ENCODE measurements at places on chromosomes 2 and 18.

- DNase-seq: no peak
Observed at GRCh38 chr18:3651266-3651665, 201.3 kb downstream of the TGIF1 start.

DNA sequence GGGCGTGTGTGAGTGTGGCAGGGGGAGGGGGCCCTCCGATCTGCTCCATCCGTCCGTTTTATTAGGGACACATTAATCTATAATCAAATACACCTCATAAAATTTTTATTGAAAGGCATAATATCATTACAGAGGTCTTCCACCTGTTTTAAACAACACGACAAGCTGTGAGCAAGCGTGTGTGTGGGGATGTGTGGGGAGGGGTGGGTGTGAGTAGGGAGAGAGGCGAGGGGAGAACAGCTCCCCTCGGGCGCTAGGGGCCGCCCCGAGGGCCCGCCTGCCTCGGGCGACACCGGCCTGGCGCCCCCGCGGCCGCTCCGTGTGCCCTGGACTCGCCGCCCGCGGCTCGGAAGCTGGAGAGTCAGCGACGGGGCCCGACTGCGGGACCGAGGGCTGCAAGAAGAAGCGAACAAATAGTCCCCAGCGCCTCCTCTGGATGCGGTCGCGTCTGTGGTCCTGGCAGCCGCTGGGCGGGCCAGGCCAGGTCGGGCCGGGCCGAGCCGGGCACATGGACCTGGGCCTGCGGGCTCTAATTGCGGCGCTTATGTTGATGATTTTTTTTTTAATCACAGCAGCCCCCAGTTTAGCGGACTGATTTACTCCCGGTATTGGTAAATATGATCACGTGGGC lies 352 bp upstream of the HOXD9 start:
- no peak for DNase-seq

GRCh38 chr2:95333888-95334338 lies 36.8 kb downstream of the KCNIP3 start:
- DNase-seq: peak; percentile 87

DNA sequence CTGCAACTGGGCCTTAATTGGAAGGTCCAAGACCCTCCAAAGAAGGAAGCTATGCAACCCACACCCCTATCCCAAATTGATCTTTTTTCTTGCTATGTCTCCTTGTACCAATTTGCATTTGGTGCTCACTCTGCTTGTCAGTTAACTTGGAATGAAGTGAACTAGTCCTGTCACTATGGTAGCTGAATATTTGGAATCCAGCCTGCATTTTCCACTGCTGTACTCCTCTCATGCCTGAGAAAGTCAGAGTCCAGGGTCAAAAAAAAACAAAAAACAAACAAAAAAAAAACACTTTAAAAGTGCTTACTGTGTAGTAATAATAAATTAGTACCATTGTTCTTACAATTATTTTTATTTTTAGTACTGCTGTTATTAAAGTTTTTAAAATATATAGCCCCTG lies 462.8 kb upstream of the SLC8A1 start:
- no peak for DNase-seq

- no peak for DNase-seq
Observed at GRCh38 chr2:104757056-104757455, 96.9 kb upstream of the POU3F3 start.

DNA sequence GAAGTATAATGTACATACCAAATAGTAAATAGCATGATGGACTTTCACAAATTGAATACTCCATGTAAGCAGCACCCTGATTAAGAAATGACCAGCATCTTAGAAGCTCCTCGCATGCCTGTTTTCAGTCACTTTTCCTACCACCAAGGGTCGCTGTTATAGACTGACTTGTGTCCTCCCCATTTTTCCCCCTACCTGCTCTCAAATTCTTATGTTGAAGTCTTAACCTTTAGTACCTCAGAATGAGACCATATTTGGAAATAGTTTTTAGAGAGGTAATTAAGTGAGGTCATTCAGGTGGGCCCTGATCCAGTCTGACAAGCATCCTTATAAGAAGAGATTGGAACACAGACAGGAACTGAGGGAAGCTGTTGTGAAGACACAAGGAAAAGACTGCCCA lies 125.9 kb downstream of the LYPD6 start:
- no peak for DNase-seq

- no peak for DNase-seq
Observed at GRCh38 chr2:45637440-45637839, 14.0 kb upstream of the PRKCE start.

DNA sequence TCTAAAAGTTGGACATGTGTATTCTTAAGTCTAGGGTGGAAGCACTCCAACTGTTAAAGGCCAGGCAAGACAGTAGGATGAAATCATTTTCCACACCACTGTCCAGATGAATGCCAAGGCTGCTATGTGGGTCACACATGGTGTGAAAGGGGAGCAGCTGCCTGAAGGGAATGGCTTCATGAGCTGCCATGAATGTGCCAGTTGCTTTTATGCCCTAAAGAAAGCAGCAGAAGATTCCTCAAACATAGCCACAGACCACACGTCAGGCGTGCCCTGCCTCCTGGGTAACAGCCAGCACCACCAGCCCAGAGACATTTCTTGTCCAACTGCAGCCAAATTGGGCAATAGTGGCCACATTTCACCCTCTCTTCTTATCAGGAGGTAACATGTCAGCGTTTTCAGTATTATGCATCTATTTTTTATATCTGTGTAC lies 130.2 kb downstream of the MTCL1 start:
- DNase-seq: no peak

GRCh38 chr2:239361311-239361642 lies 39.5 kb downstream of the HDAC4 start:
- no peak for DNase-seq

GRCh38 chr2:30157616-30158015 lies 10.8 kb downstream of the YPEL5 start:
- no peak for DNase-seq

- DNase-seq: no peak
Observed at GRCh38 chr2:232838406-232838874, 31.6 kb upstream of the SNORC start.

DNA sequence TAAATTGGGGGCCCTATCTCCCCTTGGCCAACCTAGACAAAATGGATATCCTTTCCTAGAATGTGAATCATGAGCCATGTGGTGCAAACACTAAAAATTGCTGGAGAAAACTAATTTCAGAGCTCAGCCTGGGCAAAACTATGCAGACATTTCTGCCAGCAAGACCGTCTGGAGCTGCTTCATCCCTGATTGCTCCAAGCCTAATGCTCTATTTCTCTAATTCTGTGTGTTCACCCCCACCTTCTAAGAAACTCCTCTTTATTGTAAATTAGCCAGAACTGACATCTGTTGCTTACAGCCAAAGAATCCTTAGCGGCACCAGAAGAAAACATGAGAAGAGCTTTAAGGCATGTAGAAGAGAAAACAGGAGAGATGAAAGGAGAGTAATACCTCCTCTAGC lies 337.7 kb upstream of the CHAC2 start:
- DNase-seq: no peak

DNA sequence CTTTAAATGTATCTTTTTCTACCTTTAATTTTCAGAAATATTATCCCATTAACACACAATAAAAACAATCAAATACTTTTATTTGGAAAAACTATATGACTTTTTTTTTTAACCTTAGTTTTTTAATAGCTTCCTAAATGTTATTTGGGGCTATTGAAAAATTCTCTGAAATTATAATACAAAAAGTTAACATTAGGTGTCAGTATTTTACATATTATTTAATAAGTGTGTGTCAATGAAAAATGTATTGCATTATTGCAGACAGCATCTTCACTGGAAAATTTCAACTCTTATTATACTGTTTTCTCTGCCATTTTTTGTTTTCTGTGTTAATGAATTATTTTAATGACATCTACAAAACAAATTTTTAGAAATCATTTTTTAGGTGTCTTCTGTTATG lies 51.1 kb upstream of the ARHGAP15 start:
- no peak for DNase-seq

DNA sequence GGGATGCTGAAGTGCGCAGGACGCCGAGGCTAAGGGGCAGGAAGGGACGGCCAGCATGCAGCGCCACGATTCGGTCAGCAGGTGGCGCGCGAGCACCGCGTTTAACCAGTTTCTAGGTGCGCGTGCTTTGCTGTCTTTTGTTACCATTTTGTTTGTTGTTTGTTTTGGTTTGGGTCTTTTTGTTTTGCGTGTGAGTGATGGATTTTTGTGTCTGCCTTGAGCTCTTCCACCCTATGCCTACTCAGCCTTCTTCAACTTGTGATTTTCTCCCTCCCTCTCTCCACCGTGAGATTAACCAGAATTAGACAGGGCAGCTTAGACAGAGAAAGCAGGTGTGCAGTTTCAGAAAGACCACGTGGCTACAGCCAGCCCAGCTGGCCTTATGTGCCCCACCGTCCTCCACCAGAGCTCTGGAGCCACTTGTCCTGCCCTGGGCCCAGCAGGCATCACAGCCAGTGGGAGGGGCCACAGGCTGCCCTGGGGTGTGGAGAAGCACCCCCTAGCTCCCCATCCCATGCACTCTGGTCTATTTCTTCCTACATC lies 180.2 kb downstream of the RNF144A start:
- peak; percentile 24 for DNase-seq

DNA sequence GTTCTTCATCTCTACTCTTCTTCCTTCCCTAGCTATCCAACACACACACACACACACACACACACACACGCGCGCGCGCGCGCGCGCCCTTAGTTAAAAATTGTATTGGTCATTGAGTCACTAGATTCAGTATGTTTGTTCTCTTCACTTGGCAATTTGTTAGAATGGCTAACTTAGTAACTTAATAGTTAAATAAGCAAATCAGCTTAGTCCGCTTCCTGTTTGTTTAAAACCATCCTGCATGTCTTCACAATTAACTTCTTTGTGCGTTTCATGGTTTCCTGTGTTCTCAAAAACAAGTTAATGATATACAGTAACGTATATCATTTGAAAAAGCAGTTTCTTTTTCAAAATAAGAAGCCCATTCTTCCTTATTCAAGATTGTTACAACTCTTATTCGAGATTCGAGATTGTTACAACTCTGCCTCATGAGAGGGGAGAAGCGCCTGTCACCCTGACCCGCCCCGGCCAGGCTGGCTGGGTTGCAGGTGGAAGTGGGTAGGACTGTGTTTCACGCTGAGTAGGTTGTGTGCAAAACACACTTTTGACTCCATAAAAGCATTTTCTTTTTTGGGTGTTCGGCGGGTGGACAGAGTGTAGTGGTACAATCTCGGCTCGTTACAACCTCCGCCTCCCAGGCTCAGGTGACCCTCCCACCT lies 9.5 kb upstream of the CNNM3 start:
- DNase-seq: no peak

- DNase-seq: no peak
Observed at GRCh38 chr2:118968961-118969733, 27.2 kb downstream of the MARCO start.

DNA sequence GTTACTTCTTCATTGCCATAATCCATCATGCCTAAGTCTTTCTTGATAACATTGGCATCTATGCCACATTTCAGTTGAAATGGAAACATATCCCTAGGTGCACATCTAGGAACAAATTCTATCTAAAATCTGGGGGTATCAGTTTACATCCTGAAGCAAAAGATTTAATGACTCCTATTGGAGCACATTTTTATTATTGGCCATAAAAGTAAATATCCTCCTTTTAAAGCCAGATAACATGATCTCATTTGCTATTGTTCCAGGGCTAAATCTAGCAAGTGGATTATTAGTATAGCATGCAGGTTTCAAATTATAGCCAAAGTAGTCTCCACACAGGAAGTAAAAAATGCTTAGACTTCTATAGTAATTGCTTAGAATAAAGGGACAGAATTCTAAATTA lies 193.2 kb downstream of the CDH2 start:
- no peak for DNase-seq

DNA sequence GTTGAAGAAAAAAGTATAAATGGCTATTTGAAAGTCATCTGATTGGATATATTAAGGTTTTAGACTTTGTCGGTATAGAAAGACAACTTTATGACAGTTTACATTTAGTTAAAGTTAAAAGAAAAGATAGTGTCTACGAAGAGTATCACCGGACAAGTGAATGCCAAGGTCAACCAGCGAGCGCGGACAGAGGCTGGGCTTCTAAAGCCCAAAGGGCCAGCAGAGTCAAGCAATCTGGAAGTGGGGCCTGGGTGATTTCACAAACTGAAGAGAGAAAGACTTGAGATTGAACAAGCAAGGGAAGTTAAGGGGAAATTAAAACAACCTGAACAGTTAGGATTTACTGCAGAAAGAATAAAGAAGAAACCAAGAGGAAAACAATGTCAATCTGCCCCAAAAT lies 16.3 kb downstream of the ZNF521 start:
- no peak for DNase-seq

DNA sequence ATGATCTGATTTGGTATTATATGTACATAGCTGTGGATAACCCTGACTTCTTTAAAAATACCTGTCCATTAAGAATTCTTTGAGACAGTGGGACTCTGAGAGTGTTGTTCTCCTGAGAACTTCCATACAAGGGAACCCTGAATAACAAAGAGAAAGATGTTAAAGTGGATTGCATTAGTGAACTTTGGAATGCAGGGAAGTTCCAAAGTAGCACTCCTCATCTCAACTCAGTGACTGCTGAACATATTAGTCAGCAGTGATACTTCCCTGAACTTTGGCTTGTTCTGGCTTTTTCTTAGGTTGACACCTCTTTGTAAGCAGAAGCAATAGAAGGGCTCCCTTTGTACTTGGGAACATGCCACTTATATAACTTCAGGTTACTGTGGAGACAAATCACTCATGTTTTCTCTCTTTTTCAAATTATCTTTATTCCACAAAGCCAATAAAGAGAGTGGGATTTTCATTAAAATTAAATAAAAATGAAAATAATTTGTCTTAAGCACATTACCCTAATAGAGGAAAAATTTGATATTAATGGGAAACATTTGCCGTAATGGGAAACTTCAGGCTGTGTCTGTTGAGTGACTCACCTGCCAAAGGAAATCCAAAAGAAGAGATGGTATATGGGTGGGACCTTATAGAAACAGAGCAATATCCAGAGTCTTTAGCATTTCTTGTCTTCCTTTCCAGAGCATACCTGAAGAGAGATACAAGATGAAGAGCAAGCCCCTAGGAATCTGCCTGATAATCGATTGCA lies 33.3 kb downstream of the CFLAR start:
- no peak for DNase-seq

DNA sequence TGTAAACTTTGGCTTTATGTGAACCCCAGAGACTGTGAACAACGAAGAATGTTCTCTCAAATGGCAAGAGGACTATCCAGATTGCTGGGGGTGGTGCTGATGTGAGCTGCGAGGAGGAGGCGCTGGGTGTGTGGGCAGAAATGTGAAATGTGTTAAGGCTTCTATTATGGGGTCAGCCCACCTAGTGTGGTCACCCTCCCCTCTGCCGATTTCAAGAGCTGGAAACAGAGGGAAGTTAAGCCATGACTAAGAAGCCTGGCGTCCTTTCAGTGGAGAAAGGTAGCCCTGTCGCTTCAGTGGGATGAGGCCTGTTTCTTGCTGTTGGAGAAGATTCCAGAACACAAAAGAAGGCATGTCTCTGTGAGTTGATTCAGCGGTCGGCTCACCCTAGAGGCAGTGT lies 89.0 kb upstream of the KCTD1 start:
- no peak for DNase-seq
